GM13976 (cell line): ENCODE measurements at places on chromosomes 16 and 17.

DNA sequence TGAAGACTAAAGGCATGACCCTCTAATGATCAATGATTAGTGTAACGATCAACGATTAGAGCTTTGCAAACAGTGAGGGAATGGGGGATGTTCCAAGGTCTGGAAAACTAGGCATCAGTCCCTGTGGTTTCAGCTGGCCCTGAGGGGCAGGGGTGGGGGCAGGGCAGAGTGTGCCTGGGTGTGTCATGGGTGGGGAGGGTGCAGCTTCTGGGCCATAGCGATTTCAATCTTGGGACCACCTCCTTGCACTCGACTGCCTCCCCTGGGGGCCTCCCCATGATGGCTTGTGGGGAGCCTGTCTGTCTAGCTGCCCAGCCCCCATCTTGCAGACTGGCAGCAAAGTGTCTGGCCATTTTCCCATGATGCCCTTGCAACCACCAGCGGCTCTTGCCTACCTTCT, 8.4 kb downstream of the TAC4 start:
- DNase-seq = no peak

DNA sequence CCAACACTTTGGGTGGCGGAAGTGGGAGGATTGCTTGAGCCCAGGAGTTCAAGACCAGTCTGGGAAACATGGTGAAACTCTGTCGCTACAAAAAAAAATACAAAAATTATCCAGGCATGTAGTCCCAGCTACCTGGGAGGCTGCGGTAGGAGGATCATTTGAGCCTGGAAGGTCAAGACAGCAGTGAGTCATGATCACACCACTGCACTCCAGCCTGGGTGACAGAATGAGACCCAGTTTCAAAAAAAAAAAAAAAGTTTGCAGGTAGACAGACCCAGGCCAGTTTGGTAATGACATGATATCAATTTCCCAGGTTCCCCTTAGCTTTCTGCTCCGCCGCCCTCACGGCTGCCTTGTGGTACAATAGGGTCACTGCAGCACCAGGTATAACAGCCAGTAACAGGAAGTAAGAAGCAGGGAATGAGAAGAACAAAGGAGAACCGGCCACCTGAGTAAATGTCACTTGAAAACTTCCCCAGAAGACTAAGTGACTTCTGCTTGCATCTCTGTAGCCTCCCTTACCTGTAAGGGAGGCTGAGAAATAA, 201.2 kb upstream of the HSBP1 start:
- no peak for DNase-seq

DNA sequence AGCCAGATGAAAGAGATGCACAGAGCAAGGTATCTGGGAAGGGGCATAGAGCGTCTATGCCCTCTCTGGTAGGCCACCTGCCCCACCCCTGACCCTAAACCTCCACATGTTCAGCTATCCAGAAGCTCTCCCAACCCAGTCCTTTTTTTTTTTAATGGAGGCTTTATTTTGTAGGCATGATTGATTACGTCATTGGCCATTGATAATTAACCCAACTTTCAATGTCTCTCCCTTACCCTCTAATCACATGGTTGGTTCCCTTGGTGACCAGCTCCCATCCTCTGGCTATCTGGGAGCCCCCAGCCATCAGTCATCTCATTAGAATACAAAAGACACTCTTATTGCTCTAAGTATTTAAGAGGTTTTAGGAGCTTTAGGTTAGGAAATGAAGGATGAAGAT, 14.3 kb upstream of the CES5A start:
- DNase-seq = no peak

- DNase-seq = no peak
These were observed 83.4 kb downstream of the ZDHHC7 start for GRCh38 chr16:84927621-84928591.

GRCh38 chr16:12625068-12625467, 178.6 kb downstream of the CPPED1 start:
- DNase-seq = no peak

GRCh38 chr17:49528966-49529365, 33.9 kb downstream of the NGFR start:
- DNase-seq = no peak

GRCh38 chr16:86258713-86259112, 251.6 kb upstream of the FOXF1 start:
- no peak for DNase-seq

DNA sequence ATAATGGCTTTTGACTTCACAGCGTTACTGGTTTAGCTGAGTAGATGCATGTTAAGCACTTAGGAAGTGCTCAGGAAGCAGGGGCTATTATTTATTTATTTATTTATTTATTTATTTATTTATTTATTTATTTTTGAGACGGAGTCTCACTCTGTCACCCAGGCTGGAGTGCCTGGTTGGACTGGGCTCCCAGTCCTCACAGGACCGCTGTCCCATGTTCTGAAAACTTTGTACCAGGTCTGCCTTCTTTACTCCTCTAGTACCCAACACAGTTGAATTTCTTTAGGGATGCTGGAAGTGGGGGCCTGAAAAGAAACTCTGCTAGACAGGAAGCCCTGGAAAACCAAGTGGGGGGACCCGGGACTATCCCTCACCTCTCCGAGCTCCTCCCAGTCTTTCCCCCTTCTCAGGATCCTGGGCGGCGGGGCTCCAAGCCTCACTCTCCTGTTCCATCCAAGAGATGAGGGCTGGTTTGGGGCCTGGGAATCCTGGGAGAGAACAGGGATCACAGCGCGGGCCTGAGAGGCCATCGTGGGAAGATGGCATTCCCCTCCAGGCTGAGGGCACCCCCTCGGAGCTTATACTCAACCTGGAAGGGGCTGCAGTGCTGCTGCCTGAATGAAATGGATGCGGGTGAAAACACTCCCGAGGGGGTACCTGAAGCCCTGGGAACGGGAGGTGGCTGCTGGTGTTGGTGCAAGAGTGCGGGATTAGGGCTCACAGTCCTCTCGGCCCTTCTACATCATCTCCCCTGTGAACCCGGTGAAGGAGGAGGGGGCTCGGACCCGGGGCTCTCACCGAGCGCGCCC, 674 bp downstream of the ZNF688 start:
- DNase-seq = peak; percentile 45

- no peak for DNase-seq
These were observed 2.1 kb downstream of the IGFALS start for GRCh38 chr16:1791256-1791942.

DNA sequence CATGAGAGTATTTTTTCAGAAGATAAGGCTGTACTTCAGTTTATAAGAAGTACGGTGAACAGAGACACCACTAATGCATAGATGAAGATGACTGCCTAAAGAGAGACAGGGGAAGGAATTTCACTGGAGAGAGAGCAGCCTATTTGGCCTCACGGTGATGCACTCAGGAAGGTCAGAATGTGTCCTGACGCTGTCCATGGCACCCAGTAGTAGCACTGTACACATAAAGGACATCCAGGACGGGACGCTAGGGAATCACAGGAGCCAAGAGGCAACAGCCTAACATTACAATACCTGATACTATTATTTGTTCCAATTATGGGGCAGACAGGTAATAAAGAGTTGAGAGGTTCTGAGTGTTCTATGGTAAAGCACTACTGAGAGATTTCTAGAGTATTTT, 24.9 kb upstream of the LRRC37A start:
- no peak for DNase-seq

- DNase-seq = peak; percentile 100
These were observed at the start of gene KCTD13 for GRCh38 chr16:29925781-29926710. TSS of gene KCTD13 (minus strand) at chr16:29926226. CDS start at chr16:29926033, 193 bp downstream.
